Tracheal epithelial cell (primary cell): ENCODE measurements at places on chromosomes 6 and 20. TPM values are rescaled to one million over a fixed set of nuclear protein-coding genes. Genes with fewer than 3 reads are reported as not detected.

Gene CDSN
- total RNA-seq, result 0.24 TPM in 1 of 2 replicates, not detected in the other

Gene GPR63
- 0.72 and 1.9 TPM in 2 replicates for total RNA-seq

Gene SASH1
- total RNA-seq, result 2.7 and 9.4 TPM in 2 replicates

Gene COQ3
- 7.5 and 7.7 TPM in 2 replicates for total RNA-seq
